ENCODE measurements at places on chromosomes 5 and 9. TPM values are rescaled to one million over a fixed set of nuclear protein-coding genes. Genes with fewer than 3 reads are reported as not detected.
A peak's percentile ranks its signal among the peaks of the same experiment; 100 is the strongest.

The EIF4E1B gene
- total RNA-seq: not detected

The MOB3B gene
- total RNA-seq: 0.34 TPM

The FOXD4L3 gene
- not detected for total RNA-seq

The RASGRF2 gene
- total RNA-seq: 8.6 TPM

The MLLT3 gene
- total RNA-seq: 30.8 TPM

The GAPVD1 gene
- total RNA-seq: 46.8 TPM

The SH3TC2 gene
- not detected for total RNA-seq

The ZNF300 gene
- total RNA-seq: 0.85 TPM

The KIF4B gene
- total RNA-seq: 0.05 TPM

The PCDHGA7 gene
- total RNA-seq: not detected

- peak; percentile 55 for DNase-seq
Observed at GRCh38 chr9:127424676-127424999, 456 bp downstream of the ZNF79 start.

- no peak for DNase-seq
Observed at GRCh38 chr5:34580983-34581382, 75.1 kb upstream of the RAI14 start.

GRCh38 chr5:54702470-54702869 is 184.9 kb downstream of the SNX18 start:
- no peak for DNase-seq

- DNase-seq: no peak
Observed at GRCh38 chr5:334903-335739, 13.6 kb downstream of the AHRR start.

DNA sequence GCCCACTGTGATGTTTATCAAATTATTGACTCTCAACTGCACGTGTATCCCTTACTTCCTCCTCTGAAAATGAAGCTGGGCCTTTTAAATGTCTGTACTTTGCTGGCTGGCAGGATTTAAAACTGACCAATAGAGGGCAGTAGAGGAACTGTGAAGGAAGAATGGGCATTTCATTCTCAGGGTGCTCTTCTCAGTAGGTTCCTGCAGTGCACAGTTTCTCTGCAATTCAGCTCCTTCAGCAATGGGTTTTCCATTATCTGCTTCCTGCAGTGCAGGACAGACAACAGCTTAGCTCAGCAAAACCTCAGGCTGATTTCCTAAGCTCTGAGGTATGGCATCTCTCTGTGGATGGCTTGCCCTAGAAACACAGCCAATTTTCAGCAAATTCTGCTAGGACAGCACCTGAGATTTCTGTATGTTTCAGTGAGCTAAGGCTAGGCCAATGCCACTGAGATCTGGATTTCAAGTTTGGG is 298.4 kb upstream of the PRDM9 start:
- DNase-seq: no peak

- no peak for DNase-seq
Observed at GRCh38 chr9:134992755-134993124, 75.0 kb upstream of the FCN1 start.

DNA sequence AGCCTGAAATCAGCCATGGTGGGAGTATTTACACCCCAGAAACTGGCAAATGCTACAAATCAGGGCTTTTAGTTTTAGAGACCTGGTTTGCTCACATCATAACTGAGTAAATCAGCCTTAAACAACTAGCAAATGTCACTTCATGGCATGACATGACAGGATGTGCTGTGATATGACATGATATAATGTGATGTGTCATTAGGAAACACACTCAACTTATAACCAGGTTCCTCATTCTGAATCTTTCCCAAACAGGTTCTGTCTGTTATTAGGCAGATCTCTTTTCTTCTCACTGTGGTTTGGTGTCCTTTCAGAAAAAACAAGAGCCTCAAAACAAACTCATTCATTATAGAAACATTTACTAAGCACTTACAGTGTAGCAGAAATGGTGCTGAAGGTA is 90.5 kb downstream of the ADAMTS12 start:
- DNase-seq: no peak

- DNase-seq: no peak
Observed at GRCh38 chr9:76756941-76757673, 7.1 kb upstream of the PCA3 start.

GRCh38 chr5:135276151-135276550 is 122.9 kb downstream of the MACROH2A1 start:
- DNase-seq: no peak

DNA sequence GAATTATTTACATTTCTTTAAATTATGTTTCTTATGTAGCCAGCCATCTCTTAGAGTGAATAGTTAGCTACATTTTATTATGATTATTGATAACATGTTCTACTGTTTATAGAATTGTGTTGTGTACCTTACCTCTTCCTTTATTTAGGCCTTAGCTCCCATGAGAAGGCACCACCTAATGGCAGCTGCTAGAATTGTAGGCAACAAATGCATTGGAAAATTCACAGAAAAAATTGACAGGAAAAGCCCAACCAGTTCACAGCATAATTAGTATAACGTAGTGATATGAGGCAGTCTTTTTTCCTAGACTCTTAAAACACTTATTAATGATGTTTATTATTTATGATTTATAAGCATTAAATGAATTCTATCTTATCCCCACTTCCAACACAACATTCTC is 175.8 kb downstream of the WDR70 start:
- no peak for DNase-seq

DNA sequence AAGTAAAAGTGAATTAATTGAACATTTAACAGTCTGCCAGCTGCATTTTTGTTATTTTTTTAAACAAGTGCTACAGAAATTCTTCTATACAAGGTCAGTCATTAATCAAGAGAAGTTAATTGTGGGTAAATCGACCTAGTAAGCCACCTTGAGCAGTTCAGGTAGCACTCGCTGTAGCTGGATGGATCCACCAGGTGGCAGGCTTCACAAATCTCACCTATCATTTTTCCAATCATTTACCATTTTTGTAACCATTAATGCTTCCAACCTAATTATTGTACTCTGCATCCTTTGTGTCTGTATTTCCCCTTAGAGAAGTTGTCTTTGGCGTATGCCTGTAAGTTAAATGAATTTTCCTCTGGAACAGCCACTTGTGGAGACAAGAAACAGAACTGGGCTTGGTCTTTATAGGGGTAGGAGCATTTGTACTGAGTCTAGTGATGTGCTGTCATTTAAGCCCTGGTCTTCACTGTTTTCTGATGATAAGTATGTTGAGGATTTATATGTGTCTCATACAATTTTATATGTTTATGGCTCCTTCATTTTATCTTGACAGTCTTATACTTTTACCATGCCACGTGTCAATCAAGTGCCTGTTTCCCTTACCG is 39.5 kb downstream of the CD180 start:
- DNase-seq: peak; percentile 65

DNA sequence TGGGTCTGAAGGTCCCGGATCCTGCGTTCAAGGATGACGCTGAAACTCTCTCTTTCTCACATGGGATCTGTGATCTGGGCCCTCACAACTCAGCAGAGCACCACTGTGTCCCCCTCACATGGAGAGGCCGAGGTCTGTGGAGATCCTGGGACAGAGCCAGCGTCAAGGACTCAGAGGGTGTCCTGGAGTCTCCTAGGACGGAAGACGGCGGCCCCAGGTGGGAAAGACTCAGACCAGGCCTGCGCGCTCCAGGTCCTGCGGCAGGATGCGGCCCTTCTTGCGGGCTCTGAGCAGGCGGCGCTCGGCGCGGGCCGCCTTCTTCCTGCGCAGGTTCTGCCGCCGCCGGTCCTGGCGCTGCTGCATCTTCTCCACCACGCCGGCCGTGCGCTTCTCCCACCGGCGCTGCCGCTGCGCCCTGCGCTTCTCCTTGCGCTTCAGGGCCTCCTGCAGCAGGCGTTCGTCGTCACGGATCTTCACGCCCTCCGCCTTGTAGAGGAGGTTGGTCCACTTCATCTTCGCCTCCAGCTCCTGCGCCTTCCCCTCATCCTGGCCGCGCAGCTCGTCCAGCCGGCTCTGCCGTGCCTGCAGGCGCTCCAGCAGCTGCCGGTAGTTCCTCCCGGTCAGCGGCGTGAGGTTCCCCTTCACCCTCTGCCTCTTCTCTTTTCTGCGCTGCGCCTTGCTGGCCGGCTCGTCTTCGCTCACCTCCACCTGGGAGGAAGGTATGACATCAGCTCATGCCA is 4.2 kb downstream of the SURF6 start:
- DNase-seq: no peak

Measured in activated CD4-positive, alpha-beta memory T cell treated with anti-CD3 and anti-CD28 coated beads for 36 hours (primary cell).